ENCODE measurements at places on chromosomes 7 and 10.
A peak's percentile ranks its signal among the peaks of the same experiment; 100 is the strongest.

- DNase-seq: no peak
These were observed 201.3 kb downstream of the ARL4A start for GRCh38 chr7:12888717-12889116.

DNA sequence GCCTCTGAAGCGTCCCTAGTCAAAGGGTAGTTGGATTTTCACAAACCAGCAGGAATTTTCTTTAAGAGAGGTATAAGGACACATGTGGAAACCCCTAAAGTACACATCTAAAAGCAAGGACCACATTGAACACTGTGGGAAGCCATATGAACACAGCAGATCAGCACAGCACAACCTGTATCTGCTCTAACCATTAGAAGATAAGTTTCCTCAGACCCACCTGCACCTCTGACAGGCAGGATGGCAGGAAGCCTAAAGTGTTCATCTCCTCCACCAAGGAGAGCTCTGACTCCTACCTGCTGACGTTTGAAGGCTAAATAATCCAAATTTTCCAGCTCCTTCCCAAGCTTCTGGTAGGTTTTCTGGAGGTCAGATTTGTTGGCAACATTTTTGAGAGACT is 174.4 kb downstream of the CTNNA3 start:
- DNase-seq: no peak

DNA sequence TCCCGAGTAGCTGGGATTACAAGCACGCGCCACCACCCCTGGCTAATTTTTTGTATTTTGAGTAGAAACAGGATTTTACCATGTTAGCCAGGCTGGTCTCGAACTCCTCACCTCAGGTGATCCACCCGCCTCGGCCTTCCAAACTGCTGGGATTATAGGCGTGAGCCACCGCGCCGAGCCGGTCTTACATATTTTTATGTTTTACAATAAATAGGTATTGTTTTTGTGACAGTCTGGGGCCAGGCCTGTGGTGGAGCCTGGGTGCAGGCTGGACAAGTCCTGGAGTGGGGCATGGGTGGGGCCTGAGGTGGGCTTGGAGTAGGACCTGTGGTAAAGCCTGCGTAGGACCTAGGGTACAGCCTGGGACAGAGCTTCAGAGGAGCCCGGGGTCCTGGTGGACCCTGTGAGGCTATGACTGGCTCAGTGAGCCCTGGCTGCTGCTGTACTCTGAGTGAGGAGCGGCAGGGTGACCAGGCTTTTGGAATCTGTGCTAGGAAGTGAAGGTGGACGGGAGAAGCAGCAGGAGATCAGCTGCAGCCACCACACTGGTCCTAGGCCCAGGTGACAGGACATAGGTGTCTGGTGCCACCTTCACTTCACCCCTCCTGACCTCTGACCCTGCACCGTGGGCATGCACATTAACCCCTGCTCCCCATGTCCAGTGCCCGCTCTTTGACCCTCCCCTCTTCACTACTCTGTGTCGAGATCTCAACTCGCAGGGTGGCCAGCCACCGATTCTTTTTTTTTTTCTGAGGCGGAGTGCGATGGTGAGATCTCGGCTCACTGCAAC is 9.6 kb upstream of the ZMIZ2 start:
- no peak for DNase-seq

GRCh38 chr7:28564755-28565374 is 152.5 kb downstream of the CREB5 start:
- DNase-seq: no peak

DNA sequence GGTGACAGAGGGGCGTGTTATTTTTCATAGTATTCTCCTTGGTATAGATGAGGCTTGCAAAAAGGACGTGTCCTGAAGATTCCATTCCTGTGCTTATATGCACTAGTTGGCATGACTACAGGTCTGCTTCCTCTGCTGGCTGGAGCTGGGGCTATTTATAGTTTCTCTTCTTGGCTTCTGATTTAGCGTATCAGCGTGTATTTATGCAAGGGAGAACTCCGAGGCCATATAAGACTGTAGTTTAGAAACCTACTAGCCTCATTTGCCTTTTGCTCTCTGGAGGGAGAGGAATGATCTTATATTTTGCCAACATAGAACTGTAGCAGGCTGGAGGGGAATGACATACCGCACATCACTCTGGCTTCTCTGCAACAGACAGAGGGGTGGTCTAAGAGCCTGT is 39.7 kb downstream of the CACNB2 start:
- no peak for DNase-seq

DNA sequence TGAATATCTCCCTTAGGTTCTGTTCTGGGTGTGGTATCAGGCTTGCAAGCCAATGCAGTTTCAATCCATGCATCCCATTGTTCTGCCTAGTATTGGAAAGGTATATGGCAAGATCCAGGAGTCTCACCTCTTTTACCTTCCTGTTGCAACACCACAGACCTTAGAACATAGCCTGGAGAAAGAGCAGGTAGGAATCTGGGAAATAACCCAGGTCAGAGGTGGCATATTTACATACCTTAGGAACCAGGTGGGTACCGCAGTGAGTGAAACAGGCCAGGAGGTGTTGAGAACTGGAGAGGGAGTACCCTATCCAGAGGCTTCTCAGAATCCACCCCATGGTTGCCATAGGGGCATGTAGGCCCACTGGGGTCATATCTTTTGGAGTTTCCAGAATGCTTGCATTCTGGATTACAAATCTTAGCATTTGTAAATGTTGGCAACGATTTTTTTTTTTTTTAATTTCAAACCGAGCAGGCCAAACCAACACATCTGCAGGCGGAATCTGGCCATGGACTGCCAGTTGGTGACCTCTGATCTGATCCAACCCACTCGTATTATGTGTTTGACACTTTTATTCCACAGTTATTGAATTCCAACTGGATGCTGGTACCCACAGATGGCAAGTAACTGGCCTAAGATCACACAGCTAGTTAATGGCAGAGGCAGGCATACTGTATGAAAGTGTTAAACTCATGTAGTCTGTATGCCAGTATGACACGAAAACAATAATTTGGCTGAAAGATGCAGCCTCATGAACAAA is 180.3 kb upstream of the TCF7L2 start:
- DNase-seq: no peak

- DNase-seq: peak; percentile 93
These were observed 75.9 kb upstream of the HGF start for GRCh38 chr7:81845744-81846241.

- DNase-seq: no peak
These were observed 460.4 kb downstream of the PTPRN2 start for GRCh38 chr7:158127241-158127640.

- no peak for DNase-seq
These were observed 3.8 kb upstream of the HOXA4 start for GRCh38 chr7:27134392-27134791.

- peak; percentile 5 for DNase-seq
These were observed 154.8 kb upstream of the PRSS58 start for GRCh38 chr7:142412551-142413193.

DNA sequence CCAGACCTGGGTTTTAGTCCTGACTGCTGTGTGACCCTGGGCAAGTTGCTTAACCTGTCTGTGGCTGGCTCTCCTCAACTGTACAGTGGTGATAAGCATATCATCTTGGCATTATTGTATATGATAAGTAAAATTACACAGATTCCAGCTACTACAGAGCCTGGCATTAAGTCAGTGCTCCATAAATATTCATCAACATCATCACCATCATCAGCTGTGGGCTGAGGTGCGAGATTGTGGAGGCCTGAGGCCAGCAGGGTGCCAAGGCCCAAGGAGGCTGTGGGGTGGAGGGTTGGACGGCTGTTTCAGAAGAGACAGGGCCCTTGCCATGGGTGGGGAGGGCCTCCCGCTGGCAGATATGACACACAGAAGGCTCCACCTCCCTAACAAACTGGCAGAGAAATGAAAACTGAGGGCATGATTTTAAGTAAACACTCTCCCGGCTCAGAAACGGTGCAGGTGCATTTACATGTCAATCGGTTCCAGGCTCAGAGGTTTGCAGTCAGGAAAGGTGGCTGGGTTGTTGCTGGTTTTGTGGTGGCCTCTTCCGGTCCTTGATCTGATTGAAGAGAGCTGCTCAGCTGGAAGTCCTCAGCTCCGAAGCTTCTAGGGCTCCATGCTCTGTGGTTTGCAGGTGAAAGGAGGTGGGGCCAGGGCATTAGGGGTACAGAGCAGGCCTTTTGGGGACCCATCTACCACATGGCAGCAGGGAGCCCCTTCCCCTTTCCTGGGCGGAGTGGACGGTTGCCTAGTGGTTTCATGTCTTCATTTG is 10.2 kb downstream of the CRYGN start:
- no peak for DNase-seq

GRCh38 chr7:112420236-112420861 is 29.9 kb upstream of the IFRD1 start:
- DNase-seq: no peak
